ENCODE measurements at places on chromosomes 2 and 18.

DNA sequence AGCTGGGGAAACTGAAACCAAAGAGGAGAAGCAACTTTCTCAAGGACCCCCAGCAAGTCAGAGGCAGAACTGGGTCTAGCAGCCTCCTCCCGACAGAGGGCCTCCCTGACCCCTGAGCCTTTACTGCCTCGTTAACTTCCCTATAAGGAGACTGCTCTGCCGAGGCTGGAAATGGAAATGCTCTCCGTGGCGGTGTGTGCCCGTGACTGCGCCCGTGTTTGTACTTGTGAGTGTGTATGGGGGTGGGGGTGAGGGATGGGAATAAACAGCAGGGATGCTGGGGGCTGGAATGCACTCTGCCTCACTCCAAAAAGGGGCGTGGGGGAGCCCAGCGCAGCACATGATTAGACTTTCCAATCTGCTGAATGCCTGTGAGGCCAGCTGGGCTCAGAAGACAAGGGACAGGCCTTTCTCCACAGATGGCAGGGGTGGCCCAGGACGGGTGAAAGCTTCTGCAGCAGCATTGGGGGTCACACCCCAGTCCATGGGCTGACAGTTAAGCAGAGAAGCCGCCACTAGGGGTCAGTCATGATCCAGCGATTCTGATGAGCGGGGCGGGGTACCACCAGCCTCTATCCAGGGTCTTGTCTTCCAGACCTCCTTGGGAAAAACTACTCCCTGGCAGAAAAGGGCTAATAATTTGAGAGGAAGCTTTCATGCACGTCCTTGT, 26.8 kb downstream of the MPHOSPH10 start:
- peak; percentile 58 for DNase-seq

DNA sequence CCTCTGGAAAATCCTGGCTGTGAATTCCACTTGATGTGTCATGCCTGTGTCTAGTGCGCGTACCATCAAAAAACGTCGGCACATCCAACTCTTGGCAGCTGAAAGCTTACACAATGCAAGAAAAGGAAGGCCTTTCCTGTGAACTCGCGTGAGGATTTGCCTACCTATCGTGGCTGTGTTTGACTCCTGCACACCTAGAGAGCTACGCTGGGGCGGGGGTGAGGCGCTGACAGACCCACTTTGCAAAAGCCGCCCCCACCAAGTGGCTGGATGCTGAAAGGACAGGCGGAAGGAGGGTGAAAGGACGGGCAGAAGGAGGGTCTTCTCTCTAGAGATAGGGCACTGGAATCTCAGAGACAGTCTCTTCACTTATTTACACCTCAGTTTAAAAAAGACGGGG, 270.1 kb downstream of the EIPR1 start:
- DNase-seq, result no peak

GRCh38 chr2:98269274-98269673, 77.0 kb upstream of the CNGA3 start:
- no peak for DNase-seq

DNA sequence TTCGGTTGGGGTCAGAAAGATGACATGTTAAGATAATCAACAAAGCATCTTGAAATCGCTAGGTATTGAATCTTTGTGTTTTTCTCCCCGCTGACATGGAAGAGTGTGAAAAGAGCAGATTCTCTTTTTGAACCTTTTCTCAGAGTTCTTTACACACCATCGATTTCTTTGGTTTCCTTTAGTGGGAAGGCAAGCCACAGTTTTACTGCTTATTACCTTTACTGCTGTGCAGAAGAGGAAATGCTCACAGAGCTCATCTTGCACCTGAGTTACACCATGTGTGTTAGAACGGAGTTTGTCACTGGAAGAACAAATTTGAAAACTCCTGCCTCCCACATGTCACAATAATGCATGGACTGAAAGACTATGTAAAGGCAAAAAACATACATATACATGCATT, 45.3 kb upstream of the PDK1 start:
- no peak for DNase-seq

GRCh38 chr18:25019086-25019860, 332.7 kb downstream of the ZNF521 start:
- DNase-seq, result no peak

DNA sequence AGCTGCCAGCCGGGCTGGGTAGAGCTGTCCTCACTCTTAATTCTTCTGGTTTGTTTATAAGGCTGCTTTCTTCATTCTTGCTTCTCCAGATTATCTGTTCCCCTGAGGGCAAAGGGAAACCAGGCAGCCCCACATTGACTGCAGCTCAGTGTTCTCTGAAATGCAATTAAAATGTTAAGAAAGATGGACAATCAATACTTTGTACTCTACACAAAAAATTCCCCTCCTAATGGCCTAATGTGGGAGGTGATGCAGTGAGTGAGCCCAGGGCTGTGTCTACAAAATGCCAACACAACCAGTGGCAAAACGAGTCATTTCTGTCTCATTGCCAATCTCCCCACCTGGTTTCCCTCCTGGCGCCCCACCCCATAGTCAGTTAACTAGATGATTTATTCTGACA, 541.7 kb upstream of the RAB6C start:
- DNase-seq, result no peak

- no peak for DNase-seq
These were observed 258.1 kb downstream of the CTNNA2 start for GRCh38 chr2:79770926-79771325.

GRCh38 chr2:24632172-24632571, 141.1 kb downstream of the NCOA1 start:
- no peak for DNase-seq

- DNase-seq, result no peak
These were observed 558 bp downstream of the THAP4 start for GRCh38 chr2:241636182-241637017.

DNA sequence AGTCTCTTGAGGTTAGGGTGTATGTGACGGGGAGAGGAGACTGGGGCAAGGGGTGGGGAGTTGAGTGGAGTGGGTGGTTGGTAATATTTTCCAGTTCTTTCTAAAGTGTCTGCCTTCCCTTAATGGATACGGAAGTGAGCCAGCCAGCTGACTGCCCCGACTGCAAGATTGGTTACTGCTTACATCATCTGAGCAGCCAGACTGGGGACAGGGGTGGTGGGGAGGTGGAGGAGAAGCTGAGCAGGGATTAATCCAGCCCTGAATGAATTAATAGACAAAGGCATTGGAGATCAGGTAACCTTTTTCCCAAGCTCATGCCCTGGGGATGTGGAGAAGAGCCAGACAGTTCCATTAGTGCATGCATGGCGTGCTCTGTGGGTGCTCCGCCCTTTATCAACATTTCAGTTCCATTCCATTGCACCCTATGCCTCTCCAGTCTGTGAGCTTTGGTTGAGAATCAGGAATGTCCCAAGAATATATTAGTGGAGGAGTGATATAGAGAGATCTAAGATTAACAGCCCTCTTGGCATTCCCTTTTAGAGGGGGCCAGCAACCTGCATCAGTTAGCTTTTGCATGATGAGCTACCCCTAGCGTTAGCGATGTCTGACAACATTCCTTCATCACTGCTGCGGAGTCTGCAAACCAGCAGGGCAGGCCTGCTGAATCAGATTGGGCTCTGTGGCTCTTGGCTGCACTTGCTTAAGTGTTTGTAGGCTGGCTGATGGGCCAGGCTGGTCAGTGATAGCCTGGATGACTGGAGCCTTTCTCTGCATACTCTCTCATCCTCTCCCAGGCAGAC, 67.4 kb downstream of the TNP1 start:
- no peak for DNase-seq

- DNase-seq, result no peak
These were observed 120.0 kb upstream of the RBMS1 start for GRCh38 chr2:160613466-160614153.

DNA sequence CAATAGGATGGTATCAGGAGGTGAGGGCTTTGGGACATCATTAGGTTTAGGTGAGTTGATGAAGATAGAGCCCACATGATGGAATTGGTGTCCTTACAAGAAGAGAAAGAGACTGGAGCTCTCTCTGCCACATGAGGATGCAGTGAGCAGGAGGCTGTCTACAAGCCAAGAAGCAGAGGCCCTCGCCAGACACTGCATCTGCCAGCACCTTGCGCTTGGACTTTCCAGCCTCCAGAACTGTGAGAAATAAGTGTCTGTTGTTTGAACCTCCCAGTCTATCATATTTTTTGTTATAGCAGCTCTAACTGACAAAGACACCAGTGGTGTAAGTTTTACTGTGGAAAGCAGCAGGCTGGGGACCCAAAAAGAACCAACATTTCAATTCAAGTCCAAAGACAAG, 571.1 kb upstream of the ID2 start:
- no peak for DNase-seq

GRCh38 chr2:150630587-150631235, 143.2 kb upstream of the RND3 start:
- no peak for DNase-seq

GRCh38 chr2:141105763-141106162, 1025.1 kb downstream of the LRP1B start:
- DNase-seq, result no peak

DNA sequence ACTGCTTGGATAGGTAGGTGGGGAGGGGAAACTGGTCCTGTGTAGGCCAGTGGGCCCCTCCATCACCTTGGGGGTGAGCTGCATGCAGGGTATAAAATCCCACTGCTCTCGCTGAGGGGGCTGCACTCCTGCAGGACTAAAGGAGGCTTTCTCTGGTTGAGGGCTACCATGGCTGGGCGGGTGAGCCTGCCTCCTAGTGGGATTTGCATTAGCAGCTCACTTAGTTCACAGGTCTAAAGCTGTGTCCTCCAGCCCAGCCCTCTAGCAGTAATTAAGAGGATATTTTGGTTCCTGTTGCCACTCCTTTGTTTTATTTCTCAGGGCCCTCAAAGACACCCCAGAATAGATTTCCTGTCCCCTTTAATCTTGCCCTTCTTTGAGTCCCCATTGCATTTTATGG, 24.6 kb downstream of the TMEM127 start:
- DNase-seq, result no peak

DNA sequence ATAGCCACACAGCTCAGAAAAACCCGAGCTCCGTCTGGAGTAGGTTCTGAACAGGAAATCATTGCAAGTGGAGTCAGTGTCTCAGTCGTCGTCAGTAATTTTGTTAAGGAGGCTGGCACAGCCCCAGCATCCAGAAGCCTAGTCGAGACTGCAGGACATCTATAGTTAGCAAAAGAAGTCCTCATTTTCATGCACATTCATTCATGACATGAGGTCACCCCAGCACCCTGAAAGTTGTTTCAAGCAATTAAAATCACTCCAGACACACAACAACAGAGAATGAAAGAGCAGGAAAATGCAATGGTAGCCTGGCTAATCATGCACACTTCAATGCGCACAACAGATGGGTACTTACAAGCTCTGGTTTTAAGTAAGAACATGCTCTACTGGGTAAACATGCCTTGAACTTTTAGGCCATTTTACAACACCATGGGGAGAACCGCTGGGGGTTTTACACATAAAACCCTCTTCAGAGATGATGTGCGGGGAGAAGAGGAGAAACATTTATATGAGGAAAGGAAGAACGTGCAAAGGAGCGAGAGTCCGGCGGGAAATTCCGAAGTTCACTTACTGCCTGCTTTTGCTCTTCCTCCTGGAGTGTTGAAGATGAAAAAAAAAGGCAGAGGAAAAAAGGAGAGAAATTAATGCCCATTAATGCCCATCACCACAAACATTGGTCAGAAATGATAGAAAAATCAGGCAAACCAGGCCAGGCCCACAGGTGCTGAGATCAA, 77.4 kb upstream of the DNMT3A start:
- no peak for DNase-seq

GRCh38 chr18:13589943-13590342, 136.4 kb downstream of the FAM210A start:
- DNase-seq, result no peak

DNA sequence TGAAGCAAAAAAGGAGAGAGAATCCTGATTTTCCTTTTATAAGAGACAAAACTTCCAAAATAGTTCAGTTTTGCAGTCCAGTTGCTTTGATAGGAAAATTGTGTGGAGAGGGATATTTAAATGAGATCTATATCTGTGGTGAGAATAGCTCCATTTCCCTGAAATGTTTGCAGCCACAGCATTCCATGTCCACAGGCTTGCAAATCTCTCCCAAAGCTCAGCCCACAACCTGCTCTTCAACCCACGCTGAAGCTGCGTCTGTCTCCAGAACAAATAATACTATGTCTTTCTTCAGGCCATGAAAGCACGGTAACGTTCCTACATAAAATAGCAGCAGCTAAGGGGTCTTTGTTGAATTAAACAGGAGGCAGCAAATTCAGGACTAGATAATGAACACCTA, 31.8 kb downstream of the TMEM17 start:
- DNase-seq, result no peak

- DNase-seq, result no peak
These were observed 26.5 kb upstream of the KCNS3 start for GRCh38 chr2:17851731-17852585.

- DNase-seq, result no peak
These were observed 540 bp upstream of the RAB10 start for GRCh38 chr2:26033270-26033817.

GRCh38 chr2:201116115-201116958, at the start of gene CFLAR:
Gene CFLAR (plus strand): TSS chr2:201116164. CDS start chr2:201129866, 13,702 bp downstream.
- peak; percentile 83 for DNase-seq

GRCh38 chr18:55100817-55101457, 141.7 kb upstream of the CCDC68 start:
- no peak for DNase-seq

DNA sequence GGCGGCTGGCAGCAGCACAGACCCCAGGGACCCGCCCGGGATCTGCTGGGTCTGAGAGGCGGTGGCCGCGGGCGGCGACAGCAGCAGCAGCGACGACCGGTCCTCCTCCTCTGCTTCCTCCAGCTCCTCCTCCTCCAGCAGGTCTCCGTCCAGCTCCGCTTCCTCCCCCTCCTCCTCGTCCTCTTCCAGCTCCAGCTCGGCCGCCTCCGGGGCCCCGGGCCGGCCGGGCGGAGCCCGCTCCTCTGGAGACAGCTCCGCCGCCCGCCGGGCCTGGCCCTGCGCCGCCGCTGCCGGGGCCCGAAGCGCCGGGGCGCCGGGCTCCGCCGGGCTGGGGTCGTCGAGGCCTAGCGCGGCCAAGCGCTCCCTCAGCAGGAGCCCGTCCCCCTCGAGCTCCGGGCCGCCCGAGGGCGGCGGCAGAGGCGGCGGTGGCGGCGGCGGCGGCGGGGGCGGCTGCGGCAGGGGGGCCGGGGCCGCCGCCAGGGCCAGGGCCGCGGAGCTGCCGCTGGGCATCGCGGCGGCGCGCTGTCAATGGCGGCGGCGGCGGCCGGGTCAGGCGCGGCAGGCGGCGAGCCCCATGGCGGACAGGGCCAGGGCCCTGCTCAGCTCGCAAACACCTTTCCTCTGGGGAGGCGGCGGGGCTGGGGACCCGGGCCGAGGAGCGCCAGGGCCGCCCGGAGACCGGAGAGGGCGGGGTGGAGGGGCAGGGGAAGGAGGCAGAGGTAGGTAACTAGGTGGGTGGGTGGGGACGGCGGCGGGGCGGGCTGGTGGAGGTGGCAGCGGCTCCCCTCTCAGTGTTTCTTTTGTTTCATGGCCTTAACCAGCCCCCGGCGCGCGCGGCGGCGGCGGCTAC, 445 bp downstream of the MEX3C start:
- peak; percentile 26 for DNase-seq

GRCh38 chr2:76544901-76545300, 834.2 kb upstream of the GCFC2 start:
- DNase-seq, result no peak

- DNase-seq, result no peak
These were observed 371.9 kb upstream of the TNP1 start for GRCh38 chr2:217231724-217232123.

GRCh38 chr2:144124882-144125281, 395.0 kb downstream of the ZEB2 start:
- no peak for DNase-seq

Measured in activated gamma-delta T cell treated with Interleukin-2 at 50 U/mL for 16 hours (primary cell).